NCI-H526 treated with DMSO at 0.1 percent for 48 hours (cell line): ENCODE measurements at places on chromosomes 13 and 19.

DNA sequence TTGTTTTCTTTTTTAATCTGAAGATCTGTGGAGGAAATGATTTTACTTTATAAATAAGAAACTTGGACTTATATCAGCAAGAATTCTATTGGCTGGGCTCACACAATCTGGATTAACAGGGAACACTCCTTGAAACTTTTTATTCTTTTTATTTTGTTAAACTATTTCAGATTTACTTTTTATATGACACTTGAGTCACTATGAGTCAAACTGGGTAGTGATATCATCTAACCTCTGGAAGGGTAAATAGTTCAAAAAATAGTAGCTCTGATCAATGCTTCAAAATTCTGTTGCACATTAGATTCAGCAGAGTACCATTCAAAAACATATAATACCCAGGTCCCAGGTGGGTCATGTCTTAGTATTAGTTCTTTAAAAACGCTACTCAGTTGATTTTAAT is 55.1 kb upstream of the NBEA start:
- no peak for DNase-seq

DNA sequence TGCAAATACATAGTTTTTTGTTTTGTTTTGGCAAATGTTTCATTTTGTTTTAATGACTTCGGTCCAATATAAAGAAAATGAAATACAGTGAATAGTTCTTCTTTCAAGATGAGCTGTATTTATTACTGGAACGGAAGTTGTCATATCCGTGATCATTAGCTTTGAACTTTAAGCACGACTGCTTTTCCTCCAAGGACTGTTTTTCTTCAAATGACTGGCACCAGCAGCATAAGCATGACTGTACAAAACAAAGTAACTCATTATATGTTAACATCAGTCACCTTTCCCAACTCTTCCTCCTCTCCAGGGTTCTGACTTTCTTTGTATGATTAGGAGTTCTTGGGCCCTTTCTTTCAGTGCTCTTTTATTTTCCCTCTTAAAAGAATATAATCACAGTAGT is 20.5 kb downstream of the EDNRB start:
- no peak for DNase-seq

- no peak for DNase-seq
These were observed 5.1 kb upstream of the SIGLEC9 start for GRCh38 chr19:51119611-51120010.

- peak; percentile 2 for DNase-seq
These were observed 15.7 kb downstream of the PNPLA6 start for GRCh38 chr19:7550987-7551761.

DNA sequence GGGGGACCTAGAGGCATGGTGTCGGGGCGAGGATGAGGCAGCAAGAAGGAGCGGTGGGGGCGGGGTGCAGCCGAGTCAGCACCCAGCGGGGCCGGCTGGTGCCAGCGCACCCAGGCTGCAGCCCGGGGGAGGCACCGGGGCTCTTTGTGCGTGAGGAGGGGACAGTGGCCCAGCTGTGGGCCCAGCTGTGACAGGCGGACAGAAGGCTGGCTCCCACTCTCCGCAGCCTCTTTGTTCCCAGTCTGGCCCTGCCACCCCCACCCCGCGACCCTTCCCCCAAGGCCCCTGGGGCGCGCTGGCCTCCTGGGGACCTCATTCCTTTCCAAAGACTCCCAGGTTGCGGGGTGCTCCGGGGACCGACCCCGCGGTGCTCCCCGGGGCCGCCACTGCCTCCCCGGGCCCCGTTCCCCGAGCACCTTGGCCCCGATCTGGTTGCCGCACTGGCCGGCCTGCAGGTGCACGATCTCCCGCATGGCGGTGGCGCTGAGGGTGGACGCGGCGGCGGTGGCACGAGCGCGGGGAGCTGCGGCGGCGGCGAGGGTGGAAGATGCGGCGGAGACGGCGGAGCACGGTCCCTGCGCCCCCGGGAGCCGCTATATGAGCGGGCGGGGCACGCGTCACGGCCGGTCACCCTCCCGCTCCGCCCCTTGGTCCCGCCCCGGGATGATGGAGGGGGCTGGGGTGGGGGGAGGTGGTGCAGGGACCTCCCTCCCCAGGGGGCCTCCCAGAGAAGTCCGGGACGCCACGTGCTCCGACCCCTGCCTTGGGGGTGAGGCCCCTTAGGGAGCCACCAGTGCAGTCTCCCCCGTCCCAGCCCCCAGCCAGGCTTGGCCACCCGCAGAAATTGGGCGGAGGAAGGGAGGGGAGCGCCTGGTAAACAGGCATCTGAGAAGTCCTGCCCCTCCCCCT is at the start of gene TUBB4A:
Gene TUBB4A, minus strand, starts transcription at position 570 of the 909 bp plus-strand sequence. Its CDS starts 97 bp downstream, at position 473.
- no peak for DNase-seq

DNA sequence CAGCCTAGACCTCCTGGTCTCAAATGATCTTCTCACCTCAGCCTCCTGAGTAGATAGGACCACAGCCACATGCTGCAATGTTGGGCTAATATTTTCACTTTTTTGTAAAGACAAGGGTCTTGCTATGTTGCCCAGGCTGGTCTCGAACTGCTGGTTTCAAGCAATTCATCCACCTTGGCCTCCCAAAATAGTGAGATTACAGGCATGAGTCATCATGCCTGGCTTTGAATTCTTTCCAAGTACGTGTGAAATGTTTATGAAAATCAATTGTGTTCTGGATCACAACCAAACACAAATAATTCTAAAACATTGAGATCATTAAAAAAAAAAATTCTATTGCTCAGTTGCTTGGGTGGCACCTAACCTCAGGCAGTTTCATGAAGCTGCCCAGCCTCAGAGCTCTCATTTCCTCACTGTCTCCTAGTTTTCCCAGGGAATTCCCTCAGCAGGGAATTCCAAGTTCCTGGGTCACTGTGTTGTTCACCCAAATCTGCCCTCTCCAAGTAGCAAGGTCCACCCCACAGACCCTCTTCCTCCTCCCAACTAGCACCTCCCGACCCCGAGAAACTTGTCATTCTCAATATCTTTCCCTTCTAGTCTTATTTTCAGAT is 44.8 kb downstream of the ING1 start:
- no peak for DNase-seq
